Gastrocnemius medialis (tissue), 4 donors: ENCODE measurements at places on chromosomes 3 and 15.

GRCh38 chr3:16908896-16909295, 24.1 kb downstream of the PLCL2 start:
- no peak for DNase-seq

DNA sequence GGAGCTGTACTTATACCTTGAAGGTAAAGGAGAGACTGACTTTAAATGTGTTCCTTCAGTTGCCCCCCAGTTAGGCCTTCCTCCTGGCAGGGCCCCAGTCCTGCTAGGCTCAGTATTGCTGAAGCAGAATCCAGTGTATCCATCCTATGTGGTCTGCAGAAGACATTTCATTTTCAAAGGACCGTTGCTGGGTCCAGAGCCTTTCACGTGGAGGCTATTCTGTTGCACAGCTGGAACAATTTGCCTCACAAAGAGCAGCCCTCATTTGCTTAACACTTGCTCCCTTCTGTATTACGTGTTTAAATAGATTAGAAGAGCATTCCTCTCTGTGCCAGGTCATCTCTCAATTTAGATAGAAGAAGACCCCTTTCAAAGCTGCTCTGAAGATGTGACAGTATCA, 78.9 kb upstream of the CFAP20DC start:
- DNase-seq, result no peak

DNA sequence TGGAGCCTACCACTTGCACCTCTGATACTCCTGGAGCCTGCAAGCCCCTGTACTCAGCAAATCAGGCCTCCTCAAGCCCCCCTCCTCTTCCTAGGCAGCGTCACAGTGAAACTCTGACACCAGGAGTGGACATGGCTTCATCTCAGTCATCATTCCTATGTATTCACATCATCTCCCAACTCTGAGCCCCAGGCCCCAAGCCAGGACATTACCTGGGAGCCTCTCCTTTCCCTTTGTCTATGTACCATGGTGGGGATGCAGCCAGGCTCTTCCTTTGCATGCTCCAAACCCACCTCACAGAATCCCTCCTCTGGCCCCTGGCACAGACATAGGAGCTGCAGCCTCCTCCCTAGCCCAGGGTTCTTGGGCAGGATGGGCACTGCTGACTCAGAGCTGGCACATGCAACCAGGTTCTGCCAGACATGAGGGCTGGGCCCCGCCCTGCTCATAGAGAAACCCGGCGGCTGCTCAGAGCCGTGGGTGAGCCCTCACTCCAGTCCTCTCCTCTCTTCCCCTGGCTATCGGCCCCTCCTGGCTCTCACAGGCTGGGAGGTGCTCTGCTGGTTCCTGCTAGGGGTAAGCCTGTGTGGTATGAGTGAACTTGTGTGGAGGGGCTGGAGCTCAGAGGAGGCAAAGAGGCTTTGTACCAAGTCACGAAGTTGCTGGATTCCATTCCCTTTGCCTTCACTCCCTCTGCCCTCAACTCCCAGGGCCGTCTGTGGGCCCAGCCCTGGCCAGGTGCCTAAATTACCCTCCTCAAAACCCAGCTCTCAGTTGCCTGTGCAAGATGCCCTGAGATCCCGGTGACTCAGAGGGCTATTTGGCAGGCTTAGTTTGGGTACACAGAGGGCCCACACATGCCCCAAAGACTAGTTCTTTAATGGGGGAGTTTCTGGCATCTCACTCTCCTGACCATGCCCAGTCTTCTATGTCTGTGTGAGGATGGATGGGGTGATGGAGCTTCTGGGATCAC, 1.9 kb upstream of the PLCD1 start:
- no peak for DNase-seq

DNA sequence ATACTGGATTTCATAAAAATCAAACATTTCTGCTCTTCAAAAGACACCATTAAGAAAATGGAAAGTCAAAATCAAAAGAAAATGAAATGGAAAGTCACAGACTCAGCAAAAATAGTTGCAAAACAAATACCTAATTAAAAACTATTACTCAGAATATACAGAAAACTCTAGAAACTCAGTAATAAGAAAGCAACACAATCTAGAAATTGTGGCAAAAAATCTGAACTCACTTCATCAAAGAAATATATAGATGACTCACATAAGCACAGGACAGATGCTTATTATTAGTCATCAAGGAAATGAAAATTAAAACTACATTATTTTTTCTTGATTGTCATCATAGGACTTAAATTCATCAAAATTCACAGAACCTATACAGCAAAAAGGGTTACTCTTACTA, 430.0 kb downstream of the SHQ1 start:
- DNase-seq, result no peak

DNA sequence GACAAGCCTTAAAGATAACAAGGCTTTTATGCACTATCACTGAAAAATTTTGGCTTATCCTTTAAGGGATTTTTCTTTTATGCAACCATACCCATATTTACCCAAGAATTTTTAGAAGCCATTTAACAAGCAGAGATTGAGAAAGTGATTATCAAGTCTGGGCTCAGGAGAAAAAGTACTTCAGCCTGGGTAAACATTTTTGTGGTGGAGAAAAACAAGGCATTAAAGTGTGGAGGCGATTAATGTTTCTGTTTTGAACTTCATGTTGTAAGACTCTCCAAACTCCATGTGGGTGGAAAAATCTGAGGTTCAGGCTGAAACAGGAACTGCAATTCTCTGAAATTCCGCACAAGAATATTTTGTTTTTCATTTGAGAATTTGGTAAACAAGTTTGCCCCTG, 260.4 kb upstream of the KCNMB2 start:
- no peak for DNase-seq

DNA sequence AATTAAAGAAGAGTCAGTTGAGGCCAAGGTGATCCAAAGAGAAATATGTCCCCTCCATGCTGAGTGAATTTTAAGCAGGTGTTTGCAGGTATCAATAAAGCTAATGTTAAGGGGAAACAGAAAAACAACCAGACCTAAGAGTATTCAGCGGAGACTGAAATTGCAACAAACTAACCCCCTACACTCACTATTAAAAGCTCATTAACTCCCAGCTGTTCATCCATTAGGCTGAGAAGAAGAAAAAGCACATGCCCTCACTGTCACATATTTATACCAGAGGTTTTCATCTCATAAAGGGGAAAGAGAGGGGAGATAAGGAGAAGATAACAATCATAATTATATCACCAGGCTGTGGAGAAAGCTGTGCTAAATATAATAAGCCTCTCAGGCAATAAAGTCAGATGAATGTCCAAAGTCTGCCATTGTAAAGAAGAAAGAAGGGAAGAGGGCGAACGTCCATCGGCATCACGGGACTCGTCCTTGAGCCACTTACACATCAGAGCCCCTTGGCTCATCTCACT, 145.2 kb downstream of the TAFA4 start:
- no peak for DNase-seq

- DNase-seq, result no peak
Measured at GRCh38 chr15:86855307-86856291, 775.9 kb downstream of the AGBL1 start.

- no peak for DNase-seq
Measured at GRCh38 chr15:98063315-98063714, 102.8 kb downstream of the ARRDC4 start.

DNA sequence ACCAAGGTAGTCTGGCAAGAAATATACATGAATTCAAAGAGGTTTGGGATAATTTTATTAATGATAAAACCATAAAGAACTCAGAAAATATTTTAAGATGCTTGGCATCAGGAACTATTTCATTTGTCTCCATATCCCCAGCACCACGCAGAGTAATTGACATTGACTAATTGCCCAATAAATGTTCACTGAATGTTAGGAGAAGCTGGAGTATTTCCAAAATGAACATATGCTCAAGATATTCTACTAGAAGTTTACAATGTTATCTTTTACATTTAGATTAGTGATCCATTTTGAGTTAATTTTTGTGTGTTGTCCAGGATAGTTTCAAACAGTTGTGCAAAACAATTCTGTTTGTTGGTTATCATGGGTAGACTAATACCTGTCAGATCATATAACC, 298.8 kb upstream of the CTDSPL start:
- no peak for DNase-seq

- DNase-seq, result no peak
Measured at GRCh38 chr3:484341-484740, 287.8 kb downstream of the CHL1 start.

- no peak for DNase-seq
Measured at GRCh38 chr3:42723219-42723618, 20.6 kb upstream of the HHATL start.

GRCh38 chr3:99269606-99270351, 368.3 kb upstream of the DCBLD2 start:
- peak; percentile 40 for DNase-seq

DNA sequence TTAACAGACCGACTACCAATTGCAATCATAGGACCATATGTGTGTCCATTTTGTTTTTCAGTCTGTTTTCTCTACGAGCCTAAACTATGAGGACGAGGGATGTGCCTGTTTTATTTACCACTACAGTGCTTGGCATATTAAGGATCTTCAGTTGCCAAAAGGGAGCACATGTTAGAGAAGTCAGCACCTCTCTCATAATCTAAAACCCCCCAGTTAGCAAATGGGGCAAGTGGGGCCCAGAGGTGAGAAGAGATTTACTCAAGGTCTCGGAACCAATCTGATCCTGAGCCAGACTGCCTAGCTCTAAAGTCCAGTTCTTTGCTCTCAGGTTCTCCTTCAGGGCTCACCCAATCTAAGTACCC, 578 bp upstream of the PODXL2 start:
- DNase-seq, result no peak

DNA sequence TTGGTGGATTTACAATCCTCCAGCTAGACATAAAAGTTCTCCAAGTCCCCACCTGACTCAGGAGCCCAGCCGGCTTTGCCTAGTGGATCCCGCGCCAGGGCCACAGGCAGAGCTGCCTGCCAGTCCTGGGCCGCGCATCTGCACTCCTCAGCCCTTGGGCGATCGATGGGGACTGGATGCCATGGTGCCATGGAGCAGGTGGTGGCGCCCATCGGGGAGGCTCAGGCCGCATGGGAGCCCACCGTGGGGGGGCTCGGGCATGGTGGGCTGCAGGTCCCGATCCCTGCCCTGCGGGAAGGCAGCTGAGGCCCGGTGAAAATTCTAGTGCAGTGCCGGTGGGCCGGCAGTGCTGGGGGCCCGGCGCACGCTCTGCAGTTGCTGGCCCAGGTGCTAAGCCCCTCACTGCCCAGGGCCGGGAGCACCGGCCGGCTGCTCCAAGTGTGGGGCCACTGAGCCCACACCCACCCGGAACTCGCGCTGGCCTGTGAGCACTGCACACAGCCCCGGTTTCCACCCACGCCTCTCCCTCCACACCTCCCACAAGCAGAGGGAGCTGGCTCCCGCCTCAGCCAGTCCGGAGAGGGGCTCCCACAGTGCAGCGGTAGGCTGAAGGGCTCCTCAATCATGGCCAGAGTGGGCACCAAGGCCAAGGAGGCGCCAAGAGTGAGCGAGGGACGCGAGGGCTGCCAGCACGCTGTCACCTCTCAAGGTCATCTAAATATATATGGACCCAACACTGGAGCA, 38.8 kb upstream of the IGSF11 start:
- DNase-seq, result no peak

- no peak for DNase-seq
Measured at GRCh38 chr3:186097663-186098451, 11.0 kb downstream of the ETV5 start.

GRCh38 chr3:171704002-171704401, 106.3 kb downstream of the PLD1 start:
- no peak for DNase-seq

GRCh38 chr15:80530737-80531365, 126.7 kb downstream of the ARNT2 start:
- no peak for DNase-seq

- DNase-seq, result no peak
Measured at GRCh38 chr3:139455855-139456254, 20.5 kb downstream of the RBP2 start.

- no peak for DNase-seq
Measured at GRCh38 chr3:109851854-109852253, 514.5 kb upstream of the DPPA4 start.

GRCh38 chr3:196677931-196678330, 34.1 kb downstream of the CEP19 start:
- DNase-seq, result no peak

- no peak for DNase-seq
Measured at GRCh38 chr3:13662238-13662847, 113.4 kb downstream of the FBLN2 start.

- no peak for DNase-seq
Measured at GRCh38 chr3:13148561-13149329, 75.5 kb upstream of the IQSEC1 start.

DNA sequence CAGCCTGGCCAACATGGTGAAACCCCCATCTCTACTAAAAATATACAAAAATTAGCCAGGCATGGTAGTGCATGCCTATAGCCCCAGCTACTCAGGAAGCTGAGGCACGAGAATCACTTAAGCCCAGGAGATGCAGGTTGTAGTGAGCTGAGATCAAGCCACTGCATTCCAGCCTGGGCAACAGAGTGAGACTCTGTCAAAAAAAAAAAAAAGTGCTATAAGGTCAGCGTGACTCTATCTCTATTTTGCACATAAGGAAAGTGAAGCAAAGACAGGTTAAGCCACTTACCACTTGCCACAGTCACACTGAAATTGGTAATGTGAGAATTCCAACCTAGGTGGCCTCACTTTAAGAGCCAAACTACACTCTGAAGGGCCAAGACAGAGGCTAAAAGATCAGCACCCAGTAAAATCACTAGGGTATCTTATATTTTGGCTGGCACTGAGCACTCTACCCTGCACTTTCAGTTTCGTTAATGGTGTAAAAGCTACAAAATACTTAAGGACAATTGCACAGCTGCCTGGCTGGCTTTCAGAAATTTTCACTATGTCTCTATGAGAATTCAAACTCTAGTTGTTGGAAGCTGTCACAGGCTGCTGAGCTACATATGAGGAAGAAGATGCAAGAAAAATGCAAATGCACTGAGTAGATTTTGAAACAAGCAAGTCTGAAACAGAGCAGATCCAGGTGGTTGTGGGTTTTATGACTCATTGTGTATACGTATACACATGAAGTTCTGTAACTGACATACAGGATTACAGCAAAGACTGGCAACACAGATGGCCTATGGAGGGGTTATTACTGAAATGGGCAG, 32.7 kb downstream of the TRANK1 start:
- DNase-seq, result no peak

DNA sequence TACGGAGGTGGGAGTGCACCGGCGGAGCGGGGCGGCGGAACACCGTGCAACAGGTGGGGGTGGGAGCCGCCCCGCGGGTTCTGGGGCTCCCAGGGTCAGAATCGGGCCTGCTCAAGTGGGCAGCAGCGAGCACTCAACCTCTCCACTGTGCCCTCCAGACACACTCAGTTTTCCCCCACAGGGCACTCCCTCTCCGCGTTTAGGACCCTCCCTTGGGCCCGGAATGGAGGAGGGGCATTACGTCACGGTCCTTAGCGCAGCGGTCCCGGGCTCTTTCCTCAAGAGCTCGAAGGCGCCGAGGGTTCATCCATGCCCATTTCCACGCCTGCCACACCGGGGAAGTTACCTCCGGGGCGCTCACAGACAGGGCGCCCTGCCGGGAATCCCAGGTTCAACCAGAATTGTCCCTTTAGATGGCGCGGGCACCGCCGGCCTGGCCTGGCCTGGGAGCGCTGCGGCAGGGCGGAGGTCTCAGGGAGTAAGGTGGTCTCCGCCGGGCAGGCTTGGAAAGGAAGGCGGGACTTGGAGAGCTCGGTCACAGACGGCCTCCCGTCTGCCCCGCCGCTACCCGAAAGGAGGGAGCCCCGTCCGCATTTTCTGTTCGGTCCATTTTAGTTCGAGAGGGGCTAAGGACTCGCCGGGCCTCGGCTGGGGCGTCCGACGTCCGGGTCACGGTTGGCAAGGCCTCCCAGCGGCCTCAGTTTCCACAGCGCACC, 5.1 kb downstream of the RNU6-1 start:
- DNase-seq, result no peak

GRCh38 chr3:28586325-28586724, 237.7 kb upstream of the AZI2 start:
- DNase-seq, result no peak
